AG20443 (cell line): ENCODE measurements at places on chromosomes 5 and 9.

GRCh38 chr5:170519549-170519948 lies 15.7 kb downstream of the KCNIP1 start:
- no peak for DNase-seq

GRCh38 chr5:132325691-132326090 lies 31.5 kb downstream of the SLC22A4 start:
- DNase-seq, result no peak

DNA sequence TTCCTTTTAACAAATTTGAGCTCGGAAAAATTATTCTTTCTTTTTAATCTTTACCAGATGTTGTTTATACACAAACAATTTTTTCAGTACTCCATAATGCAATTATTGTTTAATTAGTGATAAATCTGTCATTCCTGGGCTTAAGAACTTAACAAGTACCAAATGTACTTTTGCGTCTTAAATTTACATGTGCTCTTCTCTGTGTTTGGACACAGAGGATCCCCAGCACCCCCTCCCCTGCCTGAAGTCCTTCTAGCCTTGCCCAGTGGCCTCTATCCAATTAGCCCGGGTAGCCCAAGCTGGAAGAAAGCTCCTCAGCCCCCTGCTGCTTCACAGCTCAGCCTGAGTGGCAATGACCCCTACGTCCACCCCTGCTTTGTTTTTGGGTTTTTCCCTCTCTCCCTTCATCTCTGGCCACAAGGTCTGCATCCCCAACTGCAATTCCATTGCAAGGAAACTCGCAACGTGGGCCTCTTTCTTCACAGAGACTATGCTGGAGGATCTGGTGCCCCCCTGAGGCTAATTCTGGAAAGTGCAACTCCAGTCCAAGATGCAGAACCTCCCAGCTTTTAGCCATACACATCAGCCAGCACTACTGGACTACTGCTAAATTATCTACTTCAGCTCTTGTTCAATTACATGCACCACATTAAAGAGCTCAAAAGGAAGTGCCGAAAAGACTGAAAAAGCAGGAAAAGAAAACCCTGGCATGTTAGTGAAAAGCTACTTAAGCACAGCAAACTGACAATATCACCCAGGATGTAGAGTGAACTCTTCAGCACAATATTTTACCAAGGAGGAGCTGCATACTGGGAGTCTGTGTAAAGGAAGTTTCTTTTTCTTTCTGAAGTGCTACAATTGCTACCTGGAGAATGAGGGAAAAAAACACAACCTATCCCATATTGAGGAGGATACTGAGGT lies 186.2 kb downstream of the FANCC start:
- peak; percentile 88 for DNase-seq

- DNase-seq, result peak; percentile 46
Observed at GRCh38 chr9:108663422-108663821, 192.4 kb downstream of the ACTL7B start.

DNA sequence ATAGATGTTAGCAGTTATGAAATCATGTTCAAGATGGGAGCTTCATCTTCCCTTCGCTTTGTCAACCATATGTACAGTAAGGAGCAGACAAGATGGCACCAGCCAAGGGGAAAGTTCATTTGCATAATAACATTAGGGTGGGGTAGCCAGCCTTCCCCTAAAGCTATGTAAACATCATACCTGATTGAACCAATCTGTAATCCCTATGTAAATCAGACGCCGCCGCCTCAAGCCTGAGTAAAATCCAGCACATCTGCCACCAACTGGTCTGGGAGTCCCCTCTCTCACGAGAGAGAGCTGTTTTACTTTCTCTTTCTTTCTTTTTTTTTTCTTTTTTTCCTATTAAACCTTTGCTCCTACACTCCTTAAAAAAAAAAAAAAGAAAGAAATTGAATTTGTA lies 30.8 kb upstream of the REEP2 start:
- DNase-seq, result no peak

DNA sequence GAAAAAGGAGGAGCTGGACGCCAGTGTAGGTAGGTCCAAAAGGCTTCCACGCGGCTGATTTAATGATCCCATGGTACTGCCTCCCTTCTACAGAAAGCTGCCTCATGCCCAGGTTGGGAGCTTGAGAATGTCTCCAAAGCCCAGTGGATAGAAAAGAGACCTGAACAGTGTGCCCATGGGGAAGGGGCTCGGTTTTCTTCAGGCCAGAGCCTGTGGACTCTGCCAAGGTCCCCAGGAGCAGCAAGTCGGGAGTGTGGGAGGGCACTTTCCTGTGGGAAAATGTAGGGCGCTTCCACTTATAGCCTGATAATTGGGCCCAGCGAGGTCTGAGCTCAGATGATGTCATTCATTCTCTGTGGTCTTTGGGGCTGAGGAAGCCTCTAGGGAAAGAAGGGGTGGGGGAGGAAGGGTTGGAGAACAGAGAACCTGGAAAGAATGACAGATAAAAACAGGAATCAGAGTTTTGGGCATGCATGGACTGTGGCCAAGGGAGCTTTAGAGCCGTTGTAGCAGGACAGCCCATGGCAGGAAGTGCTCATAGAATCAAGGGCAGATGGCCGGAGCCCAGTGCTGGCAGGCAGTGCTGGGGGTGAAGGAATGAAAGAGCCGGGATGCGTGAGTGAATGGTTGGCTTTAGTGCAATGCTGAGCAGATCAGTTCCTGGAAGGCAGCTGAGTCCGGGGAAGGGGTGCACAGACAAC lies 42.5 kb upstream of the SH3PXD2B start:
- peak; percentile 57 for DNase-seq

- peak; percentile 79 for DNase-seq
Observed at GRCh38 chr9:124218438-124218982, 39.2 kb upstream of the NEK6 start.

GRCh38 chr5:155587458-155587857 lies 573.9 kb downstream of the KIF4B start:
- DNase-seq, result no peak

DNA sequence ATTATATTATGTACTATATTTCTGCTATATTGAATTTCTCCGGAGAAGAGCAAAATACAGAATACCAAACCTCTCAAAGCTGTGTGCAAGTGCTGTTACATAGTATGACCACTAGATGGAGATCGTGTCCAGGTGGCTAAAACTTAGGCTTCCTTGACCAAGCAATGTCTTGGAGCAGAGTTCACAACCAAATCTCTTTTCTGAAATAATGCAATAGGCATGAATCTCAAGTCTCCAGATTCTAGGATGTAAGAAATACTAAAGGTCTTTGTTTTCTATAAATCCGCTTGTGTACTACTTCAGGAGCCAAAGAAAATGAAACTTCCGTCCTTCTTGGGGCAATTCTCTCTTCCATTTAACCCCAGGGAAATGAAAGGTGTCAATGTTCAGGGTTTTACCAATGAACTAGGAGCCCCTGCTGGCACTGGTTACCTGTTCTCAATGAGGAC lies 181.5 kb upstream of the RAI14 start:
- DNase-seq, result peak; percentile 75

GRCh38 chr9:109914280-109915027 lies 134.5 kb downstream of the PALM2AKAP2 start:
- peak; percentile 78 for DNase-seq

- no peak for DNase-seq
Observed at GRCh38 chr5:43154469-43154868, 33.8 kb downstream of the ZNF131 start.

DNA sequence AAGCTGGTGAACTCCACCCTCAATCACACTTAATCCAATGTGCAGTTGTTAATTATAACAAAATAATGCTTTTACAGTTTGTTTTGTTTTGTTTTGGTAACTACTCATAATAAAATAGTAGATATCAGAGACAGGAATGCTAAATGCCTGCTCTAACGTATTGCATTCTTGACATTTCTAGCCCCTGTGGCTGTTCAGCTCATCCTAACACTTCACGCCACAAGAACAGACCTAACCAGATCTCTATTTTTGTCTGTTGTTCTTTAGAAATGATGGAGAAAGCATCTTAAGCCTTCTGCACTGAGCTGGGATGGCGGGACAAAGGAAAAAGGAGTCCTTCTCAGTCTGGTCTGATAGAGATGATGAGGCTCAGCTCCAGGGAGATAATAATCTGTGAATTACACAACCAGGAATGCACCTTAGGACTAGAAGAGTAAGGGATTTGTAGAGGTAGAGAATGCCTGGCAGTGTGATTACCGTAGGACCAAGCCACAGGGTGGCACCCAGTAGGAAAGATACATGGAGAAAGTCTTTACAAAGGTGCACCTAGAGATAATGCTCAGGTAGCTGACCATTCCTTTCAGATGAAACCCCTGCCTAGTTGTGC lies 628.8 kb downstream of the PDE4D start:
- no peak for DNase-seq

GRCh38 chr5:175494264-175495183 lies 16.2 kb downstream of the SFXN1 start:
- no peak for DNase-seq

- peak; percentile 12 for DNase-seq
Observed at GRCh38 chr5:125190232-125191087, 444.0 kb upstream of the ZNF608 start.

- no peak for DNase-seq
Observed at GRCh38 chr9:96084331-96084734, 208.8 kb downstream of the ERCC6L2 start.

DNA sequence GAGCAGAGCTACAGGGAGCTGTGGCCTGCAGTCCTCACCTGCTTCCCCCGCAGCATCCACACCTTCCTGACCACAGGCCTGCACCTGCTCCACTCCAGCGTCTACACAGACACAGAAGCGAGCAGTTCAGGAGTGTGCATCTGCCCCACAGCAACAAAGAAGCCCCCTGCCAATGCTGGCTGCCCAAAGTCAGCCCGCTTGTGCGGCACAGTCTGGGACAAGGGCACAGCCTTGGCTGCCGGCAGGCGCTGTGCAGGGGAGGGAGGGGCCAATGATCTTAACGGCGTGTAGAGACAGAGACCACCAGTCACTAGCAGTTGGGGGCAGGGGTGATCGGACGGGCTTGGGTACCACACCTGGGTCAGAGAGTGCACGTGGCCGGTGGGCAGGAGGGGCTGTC lies 6.6 kb downstream of the BRD9 start:
- DNase-seq, result no peak

GRCh38 chr5:43482490-43483297 lies 971 bp downstream of the TMEM267 start:
- DNase-seq, result peak; percentile 36

DNA sequence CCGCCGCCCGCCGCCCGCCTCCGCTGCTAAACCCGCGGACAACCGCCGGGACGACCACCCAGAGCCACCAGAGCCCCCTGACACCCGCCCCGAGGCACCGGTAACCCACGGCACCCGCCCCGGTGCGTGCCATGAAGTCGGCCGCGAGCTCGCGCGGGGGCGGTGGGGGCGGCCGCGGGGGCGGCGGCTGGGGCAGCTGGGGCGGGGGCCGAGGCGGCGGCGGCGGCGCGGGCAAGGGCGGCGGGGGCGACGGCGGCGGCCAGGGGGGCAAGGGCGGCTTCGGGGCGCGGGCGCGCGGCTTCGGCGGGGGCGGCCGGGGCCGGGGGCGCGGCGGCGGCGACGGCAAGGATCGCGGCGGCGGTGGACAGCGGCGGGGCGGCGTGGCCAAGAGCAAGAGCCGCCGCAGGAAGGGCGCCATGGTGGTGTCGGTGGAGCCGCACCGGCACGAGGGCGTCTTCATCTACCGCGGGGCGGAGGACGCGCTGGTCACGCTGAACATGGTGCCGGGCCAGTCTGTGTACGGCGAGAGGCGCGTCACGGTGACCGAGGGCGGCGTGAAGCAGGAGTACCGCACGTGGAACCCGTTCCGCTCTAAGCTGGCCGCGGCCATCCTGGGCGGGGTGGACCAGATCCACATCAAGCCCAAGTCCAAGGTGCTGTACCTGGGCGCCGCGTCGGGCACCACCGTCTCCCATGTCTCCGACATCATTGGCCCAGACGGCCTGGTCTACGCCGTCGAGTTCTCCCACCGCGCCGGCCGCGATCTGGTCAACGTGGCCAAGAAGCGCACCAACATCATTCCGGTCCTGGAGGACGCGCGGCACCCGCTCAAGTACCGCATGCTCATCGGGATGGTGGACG lies 499 bp downstream of the FBLL1 start:
- DNase-seq, result peak; percentile 41

GRCh38 chr5:133905424-133905823 lies 63.0 kb downstream of the C5orf15 start:
- no peak for DNase-seq

DNA sequence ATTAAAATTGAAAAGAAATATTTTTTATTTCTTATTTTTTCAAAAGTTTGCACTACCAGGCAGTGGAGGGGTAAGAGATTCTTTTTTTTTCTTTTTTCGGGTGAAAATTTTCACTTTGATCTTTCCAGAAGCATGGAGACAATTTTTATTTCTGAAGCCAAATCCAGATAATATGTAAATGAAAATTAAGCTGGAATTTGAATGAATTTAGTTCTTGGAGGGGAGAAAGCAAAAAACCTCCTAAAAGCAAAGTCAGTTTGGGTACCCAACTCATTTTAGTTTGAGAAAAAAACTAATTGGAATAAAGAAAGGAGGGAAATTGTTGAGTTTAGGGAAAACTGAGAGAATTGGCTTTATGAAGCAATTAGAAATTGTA lies 872 bp downstream of the ZNF618 start:
- no peak for DNase-seq

DNA sequence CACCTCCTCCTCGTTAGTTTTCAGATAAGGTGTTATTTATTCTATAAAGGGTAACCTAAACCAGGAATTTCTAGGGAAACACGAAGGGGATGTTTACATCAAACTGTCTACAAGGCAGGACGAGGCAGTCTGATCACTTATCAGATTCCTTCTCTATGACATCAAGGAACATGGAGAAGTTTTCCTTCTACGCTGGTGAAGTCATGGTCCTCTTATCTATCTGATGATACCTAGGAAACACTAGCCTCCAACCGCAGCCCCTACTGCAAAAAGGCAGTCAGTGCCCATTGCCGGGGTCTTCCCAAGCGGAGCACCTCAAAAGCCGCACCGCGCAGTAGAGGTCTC lies 1.5 kb downstream of the MPDZ start:
- no peak for DNase-seq

DNA sequence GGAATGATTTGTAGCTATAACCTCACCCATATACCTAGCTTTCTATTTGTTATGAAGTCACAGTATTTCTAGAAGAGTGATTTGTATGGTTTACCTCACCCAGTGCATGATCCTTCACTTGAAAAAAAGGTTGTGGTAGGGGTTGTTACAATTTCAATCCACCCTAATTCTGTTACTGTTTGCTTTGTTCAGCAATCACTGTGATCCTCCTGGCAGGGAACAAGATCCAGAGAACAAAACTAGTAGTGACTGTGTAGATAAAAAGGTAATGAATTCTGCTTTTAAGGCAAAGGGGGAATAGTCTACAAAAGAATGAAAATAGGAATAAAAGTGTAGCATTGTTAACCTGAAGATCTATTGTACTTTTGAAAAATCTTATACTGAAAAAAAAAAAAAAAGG lies 191.3 kb upstream of the SH3GL2 start:
- no peak for DNase-seq
